ENCODE measurements at places on chromosomes 7 and 10.

- DNase-seq, result no peak
These were observed 24.6 kb downstream of the PTPRN2 start for GRCh38 chr7:158563051-158563450.

DNA sequence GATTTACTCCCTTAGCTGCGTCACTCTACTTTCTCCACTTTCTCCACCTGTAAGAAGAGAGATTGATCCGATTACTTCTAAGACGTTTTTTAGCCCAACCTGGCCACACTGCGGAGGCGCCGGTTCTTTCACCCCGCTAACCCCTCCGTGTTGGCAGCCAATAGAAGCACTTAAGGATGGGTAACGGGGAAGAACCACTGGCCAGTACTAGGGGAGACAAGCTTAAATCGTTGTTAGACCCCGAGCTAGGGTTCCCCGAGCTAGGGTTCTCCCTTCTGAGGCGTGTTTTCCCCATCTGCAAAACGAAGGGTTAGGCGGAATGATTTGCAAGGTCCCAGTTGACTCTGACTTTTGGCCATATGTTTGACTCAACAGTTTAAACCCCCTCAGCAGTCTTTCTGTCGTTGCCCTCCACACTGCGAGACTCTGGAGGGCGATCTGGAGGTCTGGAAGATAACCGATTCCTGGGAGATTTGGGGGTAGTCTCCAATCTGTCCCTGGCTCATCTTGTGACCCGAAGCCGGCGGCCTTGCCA, 644 bp downstream of the UMAD1 start:
- DNase-seq, result no peak

DNA sequence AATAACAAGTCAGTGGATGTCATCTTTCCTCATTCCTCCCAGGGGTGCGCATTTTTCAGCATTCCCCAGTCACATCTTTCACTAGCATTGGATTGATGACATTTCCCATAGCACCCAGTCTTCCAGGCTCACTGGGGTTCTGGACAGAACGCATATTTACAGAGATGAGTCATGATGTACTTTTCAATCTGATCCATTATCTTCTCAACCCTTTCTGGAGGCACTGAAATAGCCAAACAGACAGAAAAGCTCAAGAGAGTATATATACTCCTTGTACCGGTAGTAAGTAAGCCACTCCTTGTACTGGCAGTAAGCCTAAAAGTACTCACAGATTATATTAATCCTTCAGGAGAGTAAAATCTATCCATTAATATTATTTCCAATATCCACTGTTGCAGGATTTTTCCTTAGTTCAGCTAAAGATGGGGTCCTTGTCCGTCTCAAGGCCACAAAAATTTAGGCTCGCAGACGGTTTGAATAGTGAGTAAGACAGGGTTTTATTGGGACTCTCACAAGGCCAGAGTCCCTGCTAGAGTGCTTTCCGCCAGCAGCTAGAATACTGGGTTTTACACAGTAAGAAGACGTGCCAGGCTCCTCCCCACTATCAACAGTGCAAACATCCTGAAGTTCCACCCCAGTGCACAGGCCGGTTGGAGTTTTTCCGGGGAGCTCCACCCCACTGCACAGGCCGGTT, 60.8 kb downstream of the MDH2 start:
- peak; percentile 59 for DNase-seq

DNA sequence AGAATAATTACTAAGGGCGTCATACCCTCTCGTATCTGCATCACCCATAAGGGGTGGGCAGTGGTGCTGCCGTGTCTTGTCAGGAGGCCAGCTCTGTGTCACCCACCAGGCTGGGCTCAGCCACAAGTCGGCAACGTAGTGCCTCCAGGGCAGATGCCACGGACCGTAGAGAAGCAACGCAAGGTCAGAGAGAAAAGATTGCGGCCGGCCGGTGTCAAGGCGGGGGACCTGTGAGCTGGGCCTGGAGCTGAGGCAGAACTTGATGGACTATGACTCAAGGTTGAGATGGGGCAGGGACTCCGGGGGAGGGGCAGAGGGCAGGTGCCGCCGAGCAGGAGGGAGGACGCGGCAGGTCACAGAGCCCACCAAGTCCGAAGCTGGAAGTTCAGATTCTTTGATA, 29.5 kb downstream of the FOXK1 start:
- DNase-seq, result no peak

DNA sequence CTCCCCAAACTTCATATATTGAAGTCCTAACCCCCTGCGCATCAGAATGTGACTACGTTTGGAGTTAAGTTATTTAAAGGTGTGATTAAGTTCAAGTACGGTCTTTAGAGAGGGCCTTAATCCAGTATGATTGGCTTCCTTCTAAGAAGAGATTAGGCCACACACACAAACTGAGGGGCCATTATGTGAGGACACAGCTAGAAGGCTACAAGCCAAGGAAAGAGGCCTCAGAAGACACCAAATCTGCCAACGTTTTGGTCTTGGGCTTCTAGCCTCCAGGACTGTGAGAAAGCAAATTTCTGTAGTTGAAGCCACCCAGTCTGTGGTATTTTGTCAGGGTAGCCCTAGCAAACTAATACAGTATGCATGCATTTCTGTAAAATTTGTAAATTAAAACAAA, 41.7 kb downstream of the REEP3 start:
- no peak for DNase-seq

GRCh38 chr7:149020483-149020882, 7.8 kb downstream of the PDIA4 start:
- no peak for DNase-seq

DNA sequence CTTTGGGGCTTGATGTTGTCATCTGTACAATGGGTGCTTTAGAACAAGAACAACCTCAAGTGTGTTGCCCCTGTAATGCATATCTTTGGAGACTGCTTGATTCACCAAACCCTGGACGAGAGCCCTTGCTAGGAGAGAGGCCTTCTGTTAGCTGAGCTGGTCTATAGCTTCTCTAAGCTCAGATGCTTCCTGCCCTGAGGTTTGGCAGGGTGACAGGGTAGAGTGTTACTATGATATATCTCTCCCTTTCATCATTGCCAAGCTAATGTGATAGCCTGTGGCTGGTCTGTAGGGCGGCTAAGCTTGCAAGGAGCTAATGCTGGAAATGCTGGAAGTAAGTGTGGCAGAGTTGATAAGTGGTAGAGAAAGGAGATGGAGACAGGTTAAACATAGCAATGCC, 364.1 kb downstream of the RPS24 start:
- DNase-seq, result no peak

- no peak for DNase-seq
These were observed 276.7 kb downstream of the PARD3 start for GRCh38 chr10:34538281-34538829.

GRCh38 chr7:99035723-99036545, 108.0 kb downstream of the SMURF1 start:
- peak; percentile 6 for DNase-seq

Data from pancreas (tissue), 10 donors.